COR-L47 (cell line): ENCODE measurements at places on chromosomes 7 and 10.
A peak's percentile ranks its signal among the peaks of the same experiment; 100 is the strongest.

DNA sequence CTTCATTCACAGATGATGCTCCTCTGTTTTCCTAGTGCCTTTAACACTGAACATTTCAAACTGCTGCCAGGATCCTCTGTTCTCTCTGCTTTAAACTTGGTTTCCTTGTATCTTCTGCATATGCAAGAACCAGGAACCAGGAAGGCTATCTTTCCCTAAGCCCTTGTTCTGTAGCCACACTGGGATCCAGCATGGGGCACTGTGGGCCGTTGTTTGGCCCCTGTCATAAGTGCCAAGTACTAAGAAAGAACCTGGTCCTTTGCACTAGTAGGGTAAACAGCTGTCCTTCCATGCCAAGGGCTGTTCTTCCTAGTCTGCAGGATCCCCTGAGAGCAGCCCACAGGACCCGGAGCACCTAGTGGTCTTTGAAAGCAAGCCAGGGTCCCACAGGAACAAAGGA, 49.0 kb upstream of the TRIM8 start:
- DNase-seq, result no peak

DNA sequence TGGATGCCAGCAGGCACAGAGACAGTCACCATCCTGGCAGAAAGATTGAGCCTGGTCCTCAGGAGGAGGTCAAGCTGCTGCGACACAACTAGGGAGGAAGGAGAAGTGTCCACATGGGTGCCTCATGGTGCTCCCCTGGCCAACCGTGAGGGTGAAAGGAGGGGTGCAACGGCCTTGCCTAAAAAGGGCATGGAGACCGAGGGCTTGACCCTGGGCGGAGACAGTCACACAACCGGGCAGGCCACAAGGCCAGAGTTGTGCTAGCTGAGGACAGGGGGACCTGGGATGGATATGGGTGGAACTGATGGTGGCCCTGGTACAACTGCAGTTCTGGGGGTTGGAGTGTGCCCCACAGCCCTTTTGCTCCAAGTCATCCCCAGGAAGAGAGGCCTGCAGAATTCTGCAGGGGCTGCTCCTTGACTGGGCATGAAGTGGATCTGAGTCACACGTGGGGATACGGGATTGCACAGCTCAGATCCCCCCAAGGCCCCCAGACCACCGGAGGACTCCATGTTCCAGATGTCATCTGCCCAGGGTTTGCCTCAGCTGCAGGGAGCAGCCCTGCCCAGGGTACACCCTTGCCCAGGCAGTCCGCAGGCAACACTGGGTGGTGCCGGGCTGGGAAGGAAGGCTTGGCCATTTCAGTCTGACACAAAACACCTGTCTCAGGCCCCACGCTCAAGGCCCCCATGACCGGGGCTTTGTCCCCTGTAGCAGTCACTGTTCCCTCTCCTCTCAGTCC, 602.3 kb upstream of the MGMT start:
- DNase-seq, result no peak

DNA sequence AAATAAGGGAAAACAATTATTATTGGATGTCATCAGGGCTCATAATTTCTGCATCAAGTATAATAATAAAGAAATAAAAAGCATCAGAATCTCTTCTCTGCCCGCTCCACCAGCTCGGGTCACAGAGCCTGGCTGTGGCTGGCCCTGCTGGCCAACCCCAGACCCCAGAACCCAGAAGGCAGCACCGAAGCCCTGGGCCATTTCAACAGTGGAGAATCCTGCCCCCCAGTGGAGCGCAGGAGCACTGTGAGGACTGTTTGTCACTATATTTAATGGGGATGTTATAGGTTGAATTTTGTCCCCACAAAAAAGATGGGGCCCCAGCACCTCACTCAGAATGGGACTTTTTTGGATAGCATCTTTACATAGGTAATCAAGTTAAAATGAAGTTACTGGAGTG, 27.3 kb downstream of the DENND11 start:
- DNase-seq, result no peak

DNA sequence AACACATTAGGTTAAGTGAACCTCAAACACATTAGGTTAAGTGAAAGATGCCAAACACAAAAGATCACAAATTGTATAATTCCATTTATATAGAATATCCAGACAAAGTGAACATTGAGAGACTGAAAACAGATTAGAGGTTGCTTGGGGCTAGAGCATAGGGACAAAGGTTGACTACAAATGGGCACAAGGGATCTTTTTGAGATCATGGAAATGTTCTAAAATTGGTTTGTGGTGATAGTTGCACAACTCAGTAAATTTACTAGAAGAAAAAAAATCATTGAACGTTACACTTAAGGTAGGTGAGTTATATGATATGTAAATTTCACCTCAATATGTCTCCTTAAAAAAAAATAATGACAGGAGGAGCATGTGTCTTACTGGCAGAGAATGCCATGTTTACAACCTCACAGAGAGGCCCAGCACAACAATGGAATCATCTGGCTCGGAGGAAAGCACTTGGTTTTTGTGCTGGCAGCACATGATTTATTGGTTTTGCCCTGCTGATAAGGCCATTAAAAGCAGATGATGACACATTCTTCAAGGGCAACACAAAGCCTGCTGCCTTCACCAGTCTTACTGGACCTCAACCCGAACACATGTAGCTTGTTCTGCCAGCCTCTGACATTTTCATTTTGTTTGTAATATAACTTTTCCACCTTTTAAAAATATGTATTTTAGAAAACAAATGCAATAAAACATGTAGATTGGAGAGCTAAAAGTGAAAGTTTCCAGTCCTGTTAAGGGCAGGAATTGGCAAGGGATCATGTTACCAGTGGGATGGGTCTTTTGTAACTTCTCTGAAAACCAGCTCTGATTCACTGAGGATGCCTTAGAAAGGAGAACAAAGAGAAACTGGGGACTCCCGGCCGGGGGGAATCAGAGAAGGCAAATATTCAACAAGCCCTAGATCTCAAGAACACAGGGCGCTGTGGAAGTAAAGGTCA, 11.9 kb upstream of the LMOD2 start:
- peak; percentile 83 for DNase-seq

GRCh38 chr10:59222788-59223187, 46.3 kb downstream of the PHYHIPL start:
- no peak for DNase-seq

GRCh38 chr7:5278766-5279165, 4.0 kb upstream of the SLC29A4 start:
- no peak for DNase-seq

- no peak for DNase-seq
These were observed 16.8 kb upstream of the GPR15LG start for GRCh38 chr10:84156768-84157167.

DNA sequence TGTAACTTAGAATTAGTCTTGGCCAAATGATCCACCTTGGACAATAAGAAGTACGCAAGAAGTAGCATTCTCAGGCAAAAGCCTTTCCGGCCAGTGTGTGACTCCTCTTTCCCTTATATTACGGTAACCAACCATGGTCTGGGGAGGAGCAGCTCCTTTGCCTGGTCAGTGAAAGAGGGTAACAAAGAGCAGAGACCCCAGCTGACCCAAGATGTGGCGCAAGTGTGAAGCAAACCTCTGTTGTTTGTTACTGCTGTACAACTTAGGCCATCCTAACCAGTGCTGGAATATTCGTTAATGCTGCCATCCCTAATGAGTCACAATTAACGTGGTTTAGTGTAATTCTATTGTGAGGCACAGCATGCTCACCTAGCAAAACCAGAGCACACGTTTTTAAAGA, 44.0 kb downstream of the HIPK2 start:
- no peak for DNase-seq

DNA sequence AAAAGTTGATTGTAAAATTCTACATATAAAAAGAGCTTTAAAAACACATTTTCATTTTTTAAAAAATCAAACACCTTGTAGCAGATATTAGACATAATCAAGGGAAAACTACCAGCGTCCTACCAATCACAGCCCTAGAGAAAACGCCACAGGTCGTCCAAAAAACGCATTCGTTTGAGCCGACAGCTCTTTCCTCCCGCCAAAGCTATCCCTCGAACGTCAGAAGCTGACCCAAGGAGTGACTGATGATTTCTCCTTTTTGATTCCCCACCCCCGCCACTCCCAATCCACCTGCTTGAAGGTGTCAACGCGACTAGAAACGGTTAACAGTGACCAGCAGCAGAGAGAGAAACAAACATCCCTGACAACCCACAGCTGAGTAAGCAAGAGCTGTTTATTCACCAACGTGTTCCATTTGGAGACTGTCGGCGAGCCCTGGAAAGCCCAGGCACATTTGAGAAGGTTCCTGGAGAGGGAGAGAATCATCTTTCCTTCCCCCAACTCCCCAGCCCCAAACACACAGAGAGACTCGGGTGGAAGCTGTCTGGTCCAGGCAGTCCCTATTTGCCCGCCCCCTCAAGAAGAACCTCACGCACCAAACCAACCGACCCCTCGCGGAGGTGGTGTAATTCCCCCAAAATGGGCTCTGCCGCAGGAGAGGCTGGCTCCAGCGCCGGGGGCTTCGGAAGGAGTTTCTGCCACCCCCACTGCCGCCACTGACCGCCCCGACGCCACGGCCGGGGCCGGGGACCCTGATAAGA, 622 bp downstream of the CPEB3 start:
- DNase-seq, result peak; percentile 46

DNA sequence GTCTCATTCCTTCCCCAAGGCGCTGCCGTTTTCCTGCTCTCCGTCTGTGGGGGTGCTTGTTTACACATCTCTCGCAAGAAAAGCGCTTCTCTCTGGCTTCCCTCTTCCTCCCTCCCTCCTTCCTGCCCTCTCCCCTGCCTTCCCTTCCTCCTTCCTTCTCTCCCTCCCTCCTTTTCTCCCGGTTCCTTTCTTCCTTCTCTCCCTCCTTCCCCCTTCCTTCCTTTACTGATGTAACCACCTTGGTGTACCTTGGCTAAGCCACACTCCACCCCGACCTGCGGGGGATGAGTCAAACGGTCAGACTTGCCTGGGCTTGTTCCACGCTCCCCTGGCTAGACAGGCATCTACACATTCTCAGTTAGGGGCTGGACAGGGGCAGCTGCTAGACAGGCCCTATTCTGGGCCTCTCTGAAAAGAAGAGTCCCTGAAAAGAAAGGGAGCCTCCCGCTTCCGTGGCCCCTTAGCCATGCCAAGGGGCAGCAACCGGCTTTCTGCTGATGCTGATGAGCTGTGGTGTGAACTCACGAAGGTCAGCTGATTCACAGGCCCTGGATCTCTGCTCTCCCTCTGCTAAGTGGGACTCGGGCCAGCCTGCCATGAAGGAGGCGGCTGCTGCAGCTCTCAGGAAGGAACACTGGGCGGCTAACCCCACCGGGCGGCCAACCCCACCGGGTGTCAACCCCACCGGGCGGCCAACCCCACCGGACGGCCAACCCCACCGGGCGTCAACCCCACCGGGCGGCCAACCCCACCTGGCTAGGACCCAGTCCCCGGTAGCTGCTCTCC, 216.8 kb downstream of the TCERG1L start:
- DNase-seq, result no peak

DNA sequence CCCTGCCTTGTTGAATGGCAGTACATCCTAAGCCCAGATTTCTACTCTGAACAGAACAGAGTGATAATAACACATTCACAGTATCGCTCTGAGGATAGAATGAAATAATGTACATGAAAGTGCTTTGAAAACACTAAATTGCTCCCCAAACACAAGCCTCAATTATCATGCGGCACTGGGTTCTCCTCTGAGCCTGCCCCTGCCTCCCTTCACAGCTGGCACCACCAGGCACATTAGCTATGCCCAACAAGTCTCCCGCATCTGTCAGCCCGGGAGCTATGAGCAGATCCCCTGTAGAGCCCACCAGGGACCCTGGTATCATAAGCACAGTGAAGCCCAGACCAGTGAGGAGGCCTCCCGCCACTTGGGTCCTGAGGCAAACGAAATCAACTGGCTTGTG, 405.5 kb downstream of the GRID1 start:
- DNase-seq, result peak; percentile 10

DNA sequence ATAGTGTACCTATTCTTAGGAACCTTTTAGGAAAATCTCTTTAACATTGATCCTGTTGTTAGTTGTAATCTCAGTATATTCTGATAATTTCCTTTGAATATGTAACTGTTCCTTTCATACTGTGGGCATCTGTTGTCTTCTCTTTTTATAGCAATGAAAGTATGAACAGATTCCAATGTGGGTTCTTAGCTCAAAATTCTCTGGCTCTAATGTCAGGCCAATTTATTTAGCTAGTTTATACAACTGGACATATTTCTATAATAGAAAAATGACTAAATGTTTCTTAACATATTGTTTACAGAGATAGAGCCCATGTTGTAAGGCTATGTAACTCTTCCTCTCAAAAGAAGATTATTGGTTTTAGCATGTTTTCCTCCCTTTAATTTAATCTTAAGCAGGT, 363.2 kb downstream of the AUTS2 start:
- no peak for DNase-seq

DNA sequence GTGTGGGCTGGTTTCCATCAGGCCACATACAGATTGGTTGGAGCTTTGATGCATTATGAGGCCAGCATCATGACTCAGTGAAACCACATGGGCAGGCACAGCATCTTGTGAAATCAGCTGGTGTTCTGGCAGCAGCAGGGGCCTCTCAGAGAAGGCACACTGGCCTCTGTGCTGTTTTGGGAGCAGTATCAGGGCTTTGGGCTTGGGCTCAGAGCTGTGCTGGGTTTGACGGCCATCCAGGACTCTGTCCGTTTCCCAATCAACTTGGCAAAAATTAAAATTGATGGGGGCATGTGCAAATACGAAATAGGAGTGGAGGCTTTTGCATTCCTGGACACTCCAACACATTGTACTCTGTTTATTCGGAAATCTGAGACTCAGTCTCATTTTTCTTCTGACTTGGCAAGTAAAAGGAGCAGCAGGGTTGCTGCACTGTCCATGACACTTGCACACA, 190.9 kb downstream of the BMPER start:
- DNase-seq, result no peak

DNA sequence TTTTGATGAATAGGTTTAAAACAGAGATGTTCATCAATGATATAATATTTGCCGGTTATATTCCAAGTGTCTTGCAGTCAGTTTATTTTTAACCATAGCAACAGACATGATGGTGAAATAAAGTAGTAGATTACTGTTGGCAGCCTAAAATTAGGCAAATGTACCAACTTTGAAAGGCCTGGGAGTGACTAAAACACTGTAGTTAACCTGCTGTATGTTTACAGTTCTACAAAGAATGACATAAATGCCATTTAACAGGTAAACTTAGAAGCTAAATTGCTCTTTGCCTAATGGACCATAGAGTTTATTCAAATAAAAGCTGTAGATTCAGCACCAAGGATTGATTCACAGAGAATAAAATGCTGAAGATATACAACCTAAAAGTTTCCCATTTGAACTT, 64.1 kb downstream of the PHTF2 start:
- DNase-seq, result peak; percentile 55

- no peak for DNase-seq
These were observed 476.5 kb upstream of the IGFBP3 start for GRCh38 chr7:46397591-46397990.

GRCh38 chr7:55120501-55121198, 101.8 kb downstream of the EGFR start:
- no peak for DNase-seq

DNA sequence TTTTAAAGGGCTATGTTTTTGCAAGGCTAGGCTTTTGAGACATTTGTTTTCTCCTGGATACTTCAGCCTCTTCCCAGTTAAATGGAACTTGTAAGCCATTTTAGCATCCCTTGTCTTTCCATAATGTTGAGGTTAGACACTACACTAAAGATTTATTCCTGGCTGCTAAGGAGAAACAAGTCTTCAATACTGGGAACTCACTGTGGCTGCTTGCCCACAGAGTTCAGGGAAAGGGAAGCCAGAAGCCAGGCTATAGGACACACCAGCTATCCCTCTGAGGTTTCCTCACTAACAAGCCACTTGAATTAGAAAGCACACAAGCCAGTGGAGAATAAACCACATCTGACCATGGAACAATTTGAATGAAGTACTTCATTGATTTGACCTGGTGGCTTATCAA, 421.7 kb upstream of the CHRM2 start:
- DNase-seq, result no peak

- DNase-seq, result no peak
These were observed 99.5 kb downstream of the MKI67 start for GRCh38 chr10:128026615-128027300.
